ENCODE measurements at places on chromosomes 3 and 15.

DNA sequence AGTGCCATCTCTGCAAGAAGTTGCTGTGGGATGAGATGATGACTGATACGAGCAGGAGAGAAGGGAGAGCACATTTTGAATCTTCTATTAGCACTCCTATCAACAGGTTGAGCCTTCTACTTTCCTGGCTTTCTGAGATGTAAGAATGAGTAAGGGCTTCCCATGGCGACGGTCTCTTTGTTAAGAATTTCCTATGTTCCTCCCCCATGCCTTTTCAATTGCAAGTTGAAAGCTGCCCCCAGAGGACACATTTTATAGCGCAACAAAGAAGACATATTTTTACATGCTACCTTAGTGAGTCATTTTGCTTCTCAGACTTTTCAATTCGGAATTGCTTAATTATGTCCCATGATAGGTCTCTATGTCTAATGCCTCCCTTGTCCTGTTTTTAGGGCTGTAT is 71.3 kb upstream of the LRTM1 start:
- DNase-seq = no peak

DNA sequence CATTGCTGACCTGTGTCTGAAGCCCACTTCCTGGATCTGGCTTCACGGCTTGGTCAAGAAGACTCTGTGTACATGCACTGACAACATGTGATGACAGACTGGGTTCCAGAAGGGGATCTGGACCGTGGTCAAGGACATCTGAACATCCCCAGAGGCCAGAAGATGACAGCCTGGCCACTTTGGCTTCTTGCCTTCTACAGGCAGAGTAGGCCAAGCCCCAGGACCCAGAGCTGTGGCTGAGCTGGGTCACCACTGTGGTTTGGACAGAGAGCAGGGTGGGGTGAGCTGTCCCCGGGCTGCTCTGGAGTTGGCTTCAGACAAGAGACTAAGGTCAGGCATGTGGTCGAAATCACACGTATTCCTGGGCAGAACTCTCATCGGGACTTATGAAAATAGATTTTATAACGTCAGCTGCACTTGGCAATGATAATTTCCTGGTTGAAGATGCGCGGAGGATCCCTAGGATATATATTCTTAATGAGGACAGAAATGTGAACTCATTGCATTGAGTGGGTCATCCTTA is 114.1 kb upstream of the FRMD4B start:
- DNase-seq = no peak

DNA sequence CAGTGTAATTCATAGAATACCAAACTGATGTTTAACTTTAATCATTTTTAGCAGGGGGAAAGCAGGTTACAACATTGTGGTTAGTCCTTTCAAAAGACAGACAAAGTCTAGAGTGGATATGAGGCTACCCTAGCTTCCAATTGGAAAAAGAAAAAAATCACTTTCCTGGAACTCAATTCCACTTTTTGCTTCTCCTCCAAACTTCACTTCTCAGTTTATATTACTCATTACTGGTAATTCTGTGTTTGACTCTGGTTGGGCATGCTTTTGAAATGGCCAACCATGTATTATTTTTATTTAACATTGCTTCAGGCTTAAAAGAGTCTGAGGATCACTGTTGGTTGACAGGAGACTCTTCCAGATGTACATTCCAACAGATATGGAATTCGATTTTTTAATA is 84.8 kb downstream of the RAP2B start:
- no peak for DNase-seq

GRCh38 chr3:161070252-161070930 is 34.8 kb downstream of the B3GALNT1 start:
- no peak for DNase-seq

GRCh38 chr3:53650928-53651661 is 156.7 kb downstream of the CACNA1D start:
- DNase-seq = no peak

DNA sequence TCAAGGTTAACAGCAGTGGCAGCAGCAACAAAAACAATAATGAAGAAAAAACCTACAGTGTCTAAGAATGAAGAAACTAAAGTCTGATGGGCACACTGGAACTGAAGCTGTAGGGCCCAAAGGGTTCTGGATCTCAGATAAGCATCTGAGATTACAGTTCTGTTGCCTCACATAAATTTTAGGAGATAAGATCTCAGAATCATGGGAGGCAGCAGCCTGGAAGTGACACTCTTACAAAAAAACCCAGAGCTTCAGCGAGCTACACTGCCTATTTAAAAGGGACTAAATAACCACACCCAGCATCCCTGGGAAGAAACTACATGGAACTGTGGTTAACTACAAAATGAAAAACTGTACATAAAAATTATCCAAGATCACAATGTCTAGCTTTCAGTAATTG is 61.2 kb downstream of the PLD1 start:
- no peak for DNase-seq

- no peak for DNase-seq
These were observed 19.3 kb downstream of the MINAR1 start for GRCh38 chr15:79451361-79451999.

- DNase-seq = no peak
These were observed 15.5 kb downstream of the STIMATE start for GRCh38 chr3:52881871-52882270.

DNA sequence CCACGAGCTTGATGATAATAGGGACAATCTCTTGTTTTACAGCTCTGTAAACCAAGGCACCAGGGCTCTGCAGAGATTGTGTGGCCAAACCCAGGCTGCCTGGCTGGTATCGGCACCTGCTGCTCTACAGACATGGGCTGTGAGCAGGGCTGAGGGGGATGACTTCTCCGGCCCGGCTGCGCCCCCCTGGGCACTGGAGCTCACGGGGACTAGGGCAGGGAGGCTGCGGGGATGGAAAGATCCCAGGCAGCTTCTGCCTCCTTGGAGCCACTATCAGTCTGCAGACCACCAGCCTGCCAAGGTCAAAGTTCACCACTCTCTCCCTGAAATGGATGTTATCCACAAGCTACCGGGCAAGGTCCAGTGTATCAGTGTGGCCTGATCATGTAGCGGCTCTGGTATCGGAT is 22.0 kb upstream of the PIGZ start:
- peak; percentile 75 for DNase-seq

DNA sequence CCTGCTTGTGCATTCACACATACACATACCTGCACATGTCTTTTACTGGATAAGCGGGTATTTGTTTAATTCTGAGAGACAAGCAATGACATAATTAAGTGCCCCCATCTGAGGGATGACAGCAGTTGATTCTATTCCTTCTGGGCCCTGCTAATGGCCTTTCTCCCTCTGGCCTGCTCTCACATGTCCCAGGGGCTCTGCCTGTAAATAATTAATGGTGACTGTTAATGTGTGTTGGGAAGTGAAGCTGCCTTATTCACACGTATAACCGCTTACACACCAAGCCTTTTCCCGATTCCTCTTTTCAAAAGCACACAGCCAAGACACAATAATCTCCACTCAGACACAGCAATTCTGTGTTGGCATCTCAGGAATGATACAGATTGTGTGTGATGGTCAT is 47.8 kb downstream of the LRRK1 start:
- DNase-seq = no peak

GRCh38 chr3:43793648-43794372 is 103.1 kb downstream of the ABHD5 start:
- DNase-seq = no peak

GRCh38 chr3:51389423-51390183 is 1.5 kb upstream of the RBM15B start:
- no peak for DNase-seq

GRCh38 chr3:36647423-36647853 is 116.9 kb downstream of the DCLK3 start:
- DNase-seq = no peak

DNA sequence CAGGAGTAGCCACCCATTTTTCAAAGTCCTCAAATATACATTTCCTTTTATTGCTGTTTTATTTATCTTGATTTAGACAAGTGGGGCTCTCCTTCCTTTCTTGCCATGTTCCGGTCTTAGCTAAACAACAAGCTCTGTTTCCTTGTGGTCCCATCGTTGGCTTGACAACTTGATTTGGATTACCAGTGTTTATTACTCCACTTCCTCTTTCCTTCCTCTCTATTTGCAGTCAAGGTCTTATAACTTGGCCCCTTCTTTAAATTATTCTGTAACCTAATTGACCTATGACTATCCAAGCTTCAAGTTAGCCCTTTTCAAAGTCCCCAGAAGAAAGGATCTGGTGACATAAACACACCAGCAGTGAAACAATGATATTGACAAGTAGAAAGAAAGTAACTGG is 130.6 kb upstream of the STT3B start:
- DNase-seq = no peak

DNA sequence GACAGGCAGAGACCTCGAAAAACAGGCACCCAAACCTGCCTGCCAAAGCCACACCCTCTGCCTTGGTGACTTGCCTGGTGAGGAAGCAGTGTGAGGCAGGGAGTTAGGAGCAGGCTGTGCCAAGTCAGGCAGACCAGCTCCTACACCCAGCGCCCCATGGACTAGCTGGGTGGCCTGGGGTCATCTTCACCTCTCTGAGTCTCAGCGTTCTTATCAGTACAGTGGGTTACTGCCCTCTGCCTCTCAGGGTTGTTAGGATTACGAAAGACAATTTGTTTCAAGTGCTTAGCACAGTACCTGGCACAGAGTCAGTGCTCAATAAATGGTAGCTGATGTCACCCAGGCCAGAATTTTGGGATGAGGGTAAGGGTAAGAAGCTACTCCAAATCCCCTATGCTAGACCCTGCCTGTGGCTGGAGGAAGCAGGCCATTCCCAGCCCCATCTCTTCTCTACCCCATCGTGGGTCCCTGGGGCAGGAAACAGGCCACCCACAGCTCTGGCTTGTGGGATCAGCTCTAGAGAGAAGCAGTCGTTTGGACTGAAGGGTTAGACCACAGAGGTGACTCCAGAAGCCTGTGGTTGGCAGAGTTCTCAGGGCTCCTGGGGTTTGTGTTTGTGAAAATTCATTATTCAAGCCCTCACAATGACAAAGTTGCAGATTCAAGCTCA is 10.1 kb downstream of the SLC51B start:
- DNase-seq = no peak

- no peak for DNase-seq
These were observed 51.0 kb downstream of the ARNT2 start for GRCh38 chr15:80455051-80455648.

DNA sequence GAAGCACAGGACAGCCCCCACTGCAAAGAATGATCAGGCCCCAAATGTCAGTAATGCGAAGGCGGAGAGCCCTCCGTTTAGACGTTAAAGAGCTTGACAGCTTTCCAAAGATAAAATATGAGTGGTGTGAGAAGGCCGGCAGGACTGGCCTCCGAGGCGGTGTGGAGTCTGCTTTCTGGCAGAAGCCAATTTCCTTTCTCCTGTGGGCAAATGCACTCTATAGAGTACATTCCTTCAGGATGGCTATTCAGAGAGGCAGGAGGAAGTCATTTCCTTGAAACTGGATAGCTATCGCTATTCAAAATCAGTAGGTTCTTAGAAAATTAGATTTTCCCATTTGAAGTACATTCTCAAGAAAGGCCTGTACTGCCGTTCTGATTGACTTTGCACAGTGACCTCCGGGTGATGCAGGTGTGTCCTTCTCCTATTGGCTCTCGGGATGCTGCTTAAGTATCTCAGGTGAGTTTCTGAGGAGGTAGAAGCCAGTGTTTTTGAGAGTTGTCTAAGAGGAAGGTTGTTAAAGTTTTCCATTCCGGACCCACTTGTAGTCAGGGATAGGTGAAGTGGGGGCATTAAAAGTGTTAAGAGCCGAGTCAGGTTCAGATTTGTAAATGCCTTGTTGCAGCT is 72.8 kb upstream of the MYZAP start:
- DNase-seq = no peak

DNA sequence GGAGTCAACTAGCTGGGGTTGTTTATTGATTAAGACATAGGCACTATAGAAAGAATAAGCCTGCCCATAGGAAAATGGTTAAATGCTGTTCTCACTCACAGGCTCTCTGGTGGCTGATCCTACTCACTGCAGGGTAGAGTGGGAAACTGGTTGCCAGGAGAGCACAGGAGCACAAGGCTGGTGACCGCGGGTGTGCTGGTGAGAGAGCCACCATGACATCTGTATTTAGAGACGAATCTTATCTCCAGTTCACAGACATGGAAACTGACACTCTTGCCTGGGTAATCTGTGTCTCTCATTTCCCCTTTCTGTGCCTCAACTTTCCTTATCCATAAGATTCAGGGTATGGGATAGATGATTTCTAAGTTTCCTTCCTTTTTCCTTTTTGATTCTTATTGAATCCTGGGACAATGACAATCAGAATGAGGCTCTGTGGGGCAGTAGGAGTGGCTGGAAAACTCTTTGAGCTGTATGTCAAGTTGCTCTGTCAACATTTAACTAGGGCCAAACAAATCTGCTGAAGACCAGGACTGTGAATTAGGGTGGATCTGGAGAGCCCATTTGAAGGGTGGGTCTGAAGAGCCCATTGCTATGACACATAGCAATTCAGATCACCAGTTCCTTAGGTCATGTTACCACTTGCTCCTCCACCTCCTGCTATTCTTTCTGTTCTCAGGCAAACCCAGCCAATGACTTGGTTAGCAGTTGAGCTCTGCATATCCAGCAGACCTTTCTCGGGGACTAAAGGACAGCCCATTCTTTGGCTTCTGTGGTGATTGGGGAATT is 286.1 kb upstream of the TBL1XR1 start:
- no peak for DNase-seq

- DNase-seq = no peak
These were observed 761.0 kb downstream of the ROBO2 start for GRCh38 chr3:77800893-77801292.

GRCh38 chr3:100271522-100271921 is 10.7 kb downstream of the TBC1D23 start:
- DNase-seq = no peak

DNA sequence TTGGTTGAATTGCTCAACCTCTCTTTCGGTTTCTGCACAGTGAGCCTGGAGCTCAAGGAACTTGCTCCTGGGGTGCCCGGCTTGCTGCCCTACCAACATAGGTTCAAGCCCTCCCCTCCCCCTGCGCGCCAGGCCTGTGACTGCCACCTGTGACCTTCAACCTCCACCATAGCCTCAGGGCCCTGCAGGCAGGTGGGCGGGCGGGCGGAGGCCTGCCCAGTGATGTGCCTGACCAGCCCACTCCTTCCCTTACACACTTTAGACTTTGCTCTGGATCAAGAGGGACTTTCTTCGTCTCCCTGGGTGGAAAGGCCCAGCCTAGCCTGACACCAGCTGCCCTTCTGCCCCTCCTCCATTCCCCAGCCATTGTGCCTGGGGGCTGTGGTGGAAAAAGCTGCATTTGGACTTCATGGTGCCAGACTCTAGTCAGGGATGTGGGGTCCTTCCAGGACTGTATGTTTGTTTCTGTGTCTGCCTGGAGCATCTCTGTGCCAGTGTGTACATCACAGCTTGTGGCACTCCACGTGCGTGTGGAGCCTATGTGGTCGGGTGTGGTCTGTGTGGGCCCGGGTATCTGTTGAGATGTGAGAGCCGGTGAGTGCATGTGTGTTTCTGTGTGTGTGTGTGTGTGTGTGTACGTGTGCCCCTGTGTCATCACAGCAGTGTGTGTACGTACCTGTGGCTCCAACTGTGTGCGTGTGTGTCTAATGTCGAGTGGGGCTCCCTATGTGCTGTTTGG is 9.5 kb downstream of the PRKCD start:
- DNase-seq = no peak

DNA sequence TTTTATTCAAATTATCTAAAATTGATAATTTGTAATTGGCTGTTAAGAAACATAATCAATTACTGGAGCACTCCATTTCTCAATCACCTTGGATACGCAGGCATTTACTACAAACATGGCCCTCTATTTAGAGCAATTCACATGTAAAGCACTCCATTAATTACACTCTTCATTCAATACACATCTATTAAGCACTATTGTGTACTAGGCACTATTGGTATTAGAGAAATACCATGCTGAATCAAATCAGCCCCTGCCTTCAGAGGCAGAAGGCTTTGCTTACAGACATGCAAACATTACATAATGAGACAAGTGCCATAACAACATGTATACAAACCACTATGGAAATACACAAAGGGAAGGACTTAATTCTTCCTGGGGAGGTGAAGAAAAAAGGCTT is 69.1 kb downstream of the PEAK1 start:
- no peak for DNase-seq
